Camera-type eye (tissue), 1 donor: ENCODE measurements at places on chromosomes 1 and 21. TPM values are rescaled to one million over a fixed set of nuclear protein-coding genes. Genes with fewer than 3 reads are reported as not detected.

KRTAP19-4 gene
- total RNA-seq: not detected

NBPF12 gene
- total RNA-seq: 24.0 TPM

CLDN17 gene
- not detected for total RNA-seq

TNFRSF14 gene
- 50.0 TPM for total RNA-seq

MYCL gene
- total RNA-seq: 11.5 TPM

LAMC2 gene
- 3.1 TPM for total RNA-seq

OR2L13 gene
- total RNA-seq: 0.71 TPM

ZNF326 gene
- 94.3 TPM for total RNA-seq

LCK gene
- total RNA-seq: 1.4 TPM
